ENCODE measurements at places on chromosomes 12 and 14.

GRCh38 chr14:73209953-73210352 lies 27.4 kb upstream of the PAPLN start:
- DNase-seq: no peak

DNA sequence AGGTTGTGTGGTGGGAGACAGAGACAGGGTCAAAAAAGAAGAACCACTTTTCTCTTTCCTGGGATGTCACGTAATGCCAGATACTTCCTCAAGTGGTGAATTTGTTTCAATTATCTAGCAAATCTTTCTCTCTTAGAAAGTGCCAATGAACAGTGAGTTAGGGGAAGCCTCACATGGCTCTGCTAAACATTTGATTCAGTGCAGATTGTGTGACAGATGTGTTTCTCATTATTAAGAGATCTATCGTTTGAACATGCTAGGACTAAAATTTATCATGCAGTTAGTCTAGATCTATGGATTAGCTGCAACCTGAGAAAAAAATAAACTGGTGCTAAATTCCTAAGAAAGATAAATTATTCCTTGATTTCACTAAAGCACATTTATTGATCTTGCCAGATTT lies 247.8 kb downstream of the MDGA2 start:
- DNase-seq: no peak

GRCh38 chr14:103214461-103214958 lies 91.2 kb downstream of the TNFAIP2 start:
- DNase-seq: no peak

DNA sequence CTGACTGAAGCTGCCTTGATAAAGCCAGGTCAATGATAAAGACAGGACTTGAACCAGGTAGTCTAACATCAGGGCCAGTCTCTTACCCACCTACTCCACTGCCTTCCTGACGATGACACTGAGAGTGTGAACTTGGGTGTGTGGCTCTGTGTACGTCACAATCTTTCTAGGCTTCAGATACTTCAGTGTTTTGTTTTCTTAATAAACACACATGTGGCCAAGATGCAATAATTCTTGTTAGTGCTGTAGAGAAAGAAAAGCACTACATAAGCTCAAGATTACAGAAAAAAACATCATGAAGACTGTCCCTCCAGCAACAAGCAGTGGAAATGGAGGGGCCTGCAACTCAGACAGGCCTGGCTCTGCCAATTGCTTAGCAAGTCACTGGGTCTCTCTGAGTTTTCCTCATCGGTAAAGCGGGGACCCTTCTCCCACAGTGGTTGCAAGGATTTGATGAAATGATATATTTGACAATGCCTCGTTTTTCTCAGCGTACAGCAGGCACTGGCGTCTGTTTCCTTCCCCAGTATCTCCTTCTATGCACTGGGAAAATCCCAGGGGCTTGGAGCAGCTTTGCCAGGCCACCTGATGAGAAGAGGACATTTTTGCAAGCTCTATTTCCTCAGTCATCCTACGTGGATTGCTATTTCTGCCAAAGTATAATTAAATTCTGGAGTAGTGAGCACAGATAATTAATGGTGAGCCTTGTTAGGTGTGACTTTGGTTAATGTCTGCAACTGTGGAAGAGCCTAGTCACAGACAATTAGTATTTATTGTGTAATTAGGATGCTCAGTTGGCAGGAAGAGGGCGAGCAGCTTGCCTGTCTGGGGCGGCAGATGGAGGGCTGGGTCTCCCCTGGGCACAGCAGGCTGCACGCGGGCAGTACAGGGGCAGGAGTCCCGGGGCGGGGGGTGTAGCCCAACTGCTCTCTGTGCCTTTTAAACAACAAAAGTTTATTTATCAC lies 55.8 kb upstream of the CHGA start:
- DNase-seq: peak; percentile 80

DNA sequence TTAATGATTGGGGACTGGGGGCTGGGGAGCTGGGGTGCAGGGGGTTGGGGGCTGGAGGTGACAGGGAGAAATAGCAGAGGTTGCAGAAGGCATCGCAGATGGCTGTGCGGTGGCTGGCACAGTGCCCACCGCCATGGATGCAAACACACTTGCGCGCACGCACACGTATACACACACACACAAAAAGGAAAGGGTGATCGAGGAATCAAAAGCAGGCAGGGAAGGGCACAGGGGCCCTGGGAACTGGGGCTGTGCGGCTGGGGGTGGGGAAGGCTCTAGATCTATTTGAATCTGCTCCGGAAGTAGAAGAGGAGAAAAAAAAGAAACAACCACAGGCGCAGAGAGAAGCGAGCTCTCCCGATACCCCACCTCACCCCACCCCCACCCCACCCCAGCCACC lies 39.4 kb downstream of the ZFHX2 start:
- peak; percentile 28 for DNase-seq

GRCh38 chr12:111330800-111331752 lies 37.8 kb downstream of the PHETA1 start:
- no peak for DNase-seq

- no peak for DNase-seq
These were observed 156.3 kb upstream of the PDE3A start for GRCh38 chr12:20211981-20212421.

DNA sequence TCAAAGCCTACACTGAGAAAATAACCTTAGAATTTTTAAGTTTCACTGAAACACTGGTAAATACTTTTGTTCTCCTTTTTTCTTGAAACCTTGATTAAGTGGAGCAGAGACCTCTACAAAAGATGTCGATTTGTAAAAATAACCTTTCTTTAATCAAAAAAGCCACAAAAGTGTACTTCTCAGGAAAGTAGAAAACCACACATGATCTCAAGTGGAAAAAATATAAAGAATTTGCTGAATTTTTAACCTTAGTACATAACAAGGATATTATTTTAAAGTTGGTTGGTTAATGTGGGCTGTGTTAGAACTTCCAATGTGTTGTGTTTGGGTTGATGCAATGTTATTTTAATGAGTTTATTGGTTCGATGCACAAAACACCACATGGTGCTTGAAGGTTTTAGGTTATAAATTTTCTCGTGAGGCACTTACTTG lies 8.6 kb downstream of the LGR5 start:
- DNase-seq: no peak

GRCh38 chr14:75223664-75224154 lies 47.3 kb upstream of the TMED10 start:
- DNase-seq: no peak

DNA sequence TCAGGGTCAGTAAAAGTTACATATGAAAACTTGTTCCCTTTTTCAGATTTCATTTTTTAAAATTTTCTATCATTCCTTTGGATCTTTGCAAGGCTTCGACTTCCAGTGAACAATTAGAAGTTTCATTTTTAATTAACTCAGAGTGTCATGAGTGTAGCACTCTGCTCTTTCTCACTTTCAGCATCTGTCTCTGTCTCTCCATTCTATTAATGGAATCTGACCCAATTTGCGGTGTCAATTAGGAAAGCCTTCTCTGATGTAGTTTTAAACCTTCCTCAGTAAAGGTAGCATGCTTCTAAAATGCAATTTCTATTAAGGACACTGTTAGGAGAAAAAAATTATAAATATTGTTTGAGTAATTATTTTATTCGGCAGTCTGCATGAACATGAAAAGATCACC lies 68.3 kb downstream of the SLC38A1 start:
- no peak for DNase-seq

GRCh38 chr12:53872367-53872766 lies 66.3 kb upstream of the HOXC13 start:
- no peak for DNase-seq

- DNase-seq: no peak
These were observed 205.0 kb downstream of the SUDS3 start for GRCh38 chr12:118581371-118581770.

DNA sequence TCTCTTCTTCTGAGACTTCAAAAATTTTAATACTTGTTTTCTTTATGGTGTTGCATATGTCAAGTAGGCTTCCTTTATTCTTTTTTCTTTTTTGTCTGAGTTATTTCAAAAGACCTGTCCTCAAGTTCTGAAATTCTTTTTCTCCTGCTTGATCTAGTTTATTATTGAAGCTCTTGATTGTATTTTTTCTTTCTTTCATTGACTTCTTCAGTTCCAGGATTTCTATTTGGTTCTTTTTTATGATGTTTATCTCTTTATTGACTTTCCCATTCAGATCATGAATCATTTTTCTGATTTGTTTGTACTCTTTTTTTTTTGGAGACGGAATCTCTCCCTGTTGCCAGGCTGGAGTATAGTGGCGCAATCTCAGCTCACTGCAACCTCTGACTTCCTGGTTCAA lies 34.1 kb downstream of the IFT43 start:
- DNase-seq: no peak

DNA sequence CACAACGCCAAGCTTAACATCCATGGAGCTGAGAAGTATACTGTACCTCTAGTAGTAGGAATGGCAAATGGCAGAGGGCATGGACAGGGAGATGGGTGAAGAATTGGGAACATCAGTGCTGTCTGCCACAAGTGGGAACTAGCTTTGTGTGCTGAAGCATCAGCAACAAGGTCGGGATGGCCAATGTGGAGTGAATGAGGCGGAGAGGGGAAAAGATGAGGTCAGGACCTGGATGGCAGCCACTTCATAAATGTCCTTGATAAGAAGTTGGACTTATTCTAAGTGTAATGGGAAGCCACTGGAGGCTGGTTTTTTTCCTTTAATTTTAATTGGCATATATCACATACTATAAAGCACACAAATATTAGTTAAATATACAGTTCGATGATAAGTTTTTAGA lies 21.9 kb upstream of the CLMN start:
- no peak for DNase-seq

DNA sequence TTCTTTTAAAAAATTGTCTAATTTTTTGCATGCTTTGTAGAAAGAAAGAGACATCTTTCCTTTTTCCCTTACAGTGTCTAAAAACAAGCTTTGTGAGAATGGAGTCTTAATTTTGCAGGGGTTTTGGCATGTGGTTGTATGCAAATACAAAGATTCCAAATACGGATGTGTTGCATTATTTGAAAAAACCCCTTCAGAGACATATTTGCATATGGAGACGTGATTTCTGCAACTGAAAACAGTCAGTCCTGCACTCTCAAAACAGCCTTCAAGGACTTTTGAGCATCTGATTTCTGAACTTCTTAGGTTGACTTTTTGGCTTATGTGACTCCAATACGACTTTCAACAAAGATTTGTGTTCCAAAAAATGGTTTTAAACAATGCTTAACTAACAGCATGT lies 7.8 kb downstream of the IRAK3 start:
- DNase-seq: no peak

DNA sequence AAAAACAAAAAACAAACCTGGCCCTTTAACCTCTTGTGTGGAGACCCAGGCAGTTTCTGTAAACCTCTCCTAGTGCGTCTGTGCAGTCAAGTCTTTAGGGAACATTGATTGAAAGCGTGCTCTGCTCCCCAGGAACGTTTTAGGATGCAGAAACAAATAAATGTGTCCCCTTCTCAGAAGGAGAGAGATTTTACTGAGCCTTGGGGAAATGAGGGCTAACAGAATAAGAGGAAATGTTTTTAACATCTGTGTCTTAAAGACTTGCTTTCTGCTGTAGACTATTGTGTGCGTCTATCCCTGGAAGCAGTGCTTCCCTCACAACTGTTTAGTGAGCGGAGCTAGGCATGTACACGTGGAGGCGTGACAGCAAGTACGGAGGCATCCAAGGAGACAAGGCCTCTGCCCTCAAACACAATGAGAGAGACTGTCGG lies 54.3 kb downstream of the TECPR2 start:
- no peak for DNase-seq

- no peak for DNase-seq
These were observed 24.4 kb upstream of the CRACR2A start for GRCh38 chr12:3777206-3777809.

GRCh38 chr14:104464907-104465306 lies 114.7 kb upstream of the C14orf180 start:
- no peak for DNase-seq

Measured in NCI-H1436 treated with DMSO at 0.1 percent for 48 hours (cell line).